ENCODE measurements at places on chromosomes 3 and 15. TPM values are rescaled to one million over a fixed set of nuclear protein-coding genes. Genes with fewer than 3 reads are reported as not detected.

- DNase-seq = no peak
These were observed 15.3 kb upstream of the FAM3D start for GRCh38 chr3:58681863-58682262.

DNA sequence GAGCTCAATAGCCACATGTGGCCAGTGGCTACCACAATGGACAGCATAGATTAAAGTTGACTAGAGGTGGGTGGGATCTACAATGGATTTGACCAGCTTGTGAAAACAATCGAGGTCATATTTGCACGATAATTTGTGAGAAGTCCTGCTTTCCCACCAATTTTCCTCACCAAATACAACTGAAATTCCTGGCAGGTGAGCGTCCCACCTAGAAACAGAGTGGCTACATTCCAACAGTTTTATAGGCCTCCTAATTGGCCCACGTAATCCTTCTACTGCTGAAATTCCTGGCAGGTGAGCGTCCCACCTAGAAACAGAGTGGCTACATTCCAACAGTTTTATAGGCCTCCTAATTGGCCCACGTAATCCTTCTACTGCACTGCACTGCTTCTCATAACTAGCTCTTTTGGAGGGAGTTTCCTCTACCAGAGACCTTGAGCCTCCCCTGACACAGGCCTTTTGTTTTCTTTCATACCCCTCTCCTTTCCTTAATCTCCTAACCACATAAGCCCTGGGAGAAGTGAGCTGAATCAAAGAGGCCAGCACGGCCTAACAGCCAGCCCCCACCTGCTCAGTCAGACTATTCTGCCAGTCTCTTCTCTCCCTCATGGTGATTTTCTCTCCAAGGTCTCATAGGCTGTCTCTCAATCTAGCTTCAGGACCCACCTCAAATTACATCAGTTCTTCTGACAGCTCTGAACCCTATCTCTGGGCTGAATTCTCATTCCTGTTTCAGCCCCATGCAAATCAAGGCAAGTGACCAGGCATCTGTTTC lies 80.2 kb downstream of the BFSP2 start:
- peak; percentile 58 for DNase-seq

DNA sequence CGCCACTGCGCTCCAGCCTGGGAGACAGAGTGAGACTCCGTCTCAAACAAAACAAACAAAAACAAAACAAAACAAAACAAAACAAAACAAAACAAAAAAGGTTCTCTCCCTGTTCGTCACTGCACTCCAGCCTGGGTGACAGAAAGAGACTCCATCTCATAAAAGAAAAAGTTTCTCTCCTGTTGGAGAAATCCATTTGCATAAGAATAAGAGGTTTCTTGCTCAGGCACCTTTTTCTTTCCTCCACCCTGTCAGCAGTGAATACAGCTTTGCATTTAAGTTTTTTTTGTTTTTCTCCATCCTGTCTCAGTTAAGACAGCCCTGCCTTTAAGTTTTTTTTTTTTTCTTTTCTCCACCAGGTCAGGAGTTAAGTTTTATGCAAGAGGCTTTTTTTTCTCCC lies 109.5 kb downstream of the DPH6 start:
- DNase-seq = no peak

GRCh38 chr3:94615275-94616065 lies 552.6 kb downstream of the NSUN3 start:
- no peak for DNase-seq

DNA sequence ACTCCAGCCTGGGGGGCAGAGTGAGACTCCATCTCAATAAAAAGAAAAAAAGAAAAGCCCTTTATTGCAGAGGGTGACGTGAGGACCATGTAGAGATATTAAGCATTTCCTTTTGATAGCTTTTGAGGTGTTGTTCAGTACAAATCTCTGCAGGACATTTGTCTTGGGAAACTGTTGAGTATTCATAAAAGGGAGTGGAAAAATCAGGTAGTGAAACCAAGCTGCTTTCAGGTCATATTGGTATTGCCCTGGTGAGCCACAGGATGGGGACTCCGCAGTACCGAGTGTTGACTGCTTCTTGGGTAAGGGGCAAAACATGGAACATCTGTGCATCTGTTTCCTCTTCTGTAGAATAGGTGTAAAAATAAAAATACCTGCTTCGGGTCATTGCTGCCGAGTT lies 9.9 kb downstream of the ITPR1 start:
- DNase-seq = no peak

DNA sequence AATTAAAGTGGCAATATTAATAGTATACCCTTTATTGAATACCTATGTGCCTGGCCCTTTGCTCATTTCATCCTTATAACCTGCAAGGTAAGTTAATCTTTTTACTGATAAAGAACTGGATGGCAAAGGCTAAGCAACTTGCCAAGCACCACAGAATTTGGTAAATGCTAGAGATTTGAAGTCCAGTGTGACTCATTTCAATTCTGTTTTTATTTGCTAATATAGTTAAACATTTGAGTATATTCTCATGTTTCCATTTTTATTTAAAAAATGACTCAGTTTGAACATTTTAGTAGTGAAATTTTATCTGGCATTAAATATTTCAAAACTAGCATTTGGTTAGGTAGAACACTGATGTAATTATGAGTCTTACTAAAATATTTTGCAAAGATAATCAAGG lies 11.3 kb downstream of the PFN2 start:
- no peak for DNase-seq

GRCh38 chr15:43991206-43991605 lies 164.4 kb downstream of the WDR76 start:
- DNase-seq = no peak

DNA sequence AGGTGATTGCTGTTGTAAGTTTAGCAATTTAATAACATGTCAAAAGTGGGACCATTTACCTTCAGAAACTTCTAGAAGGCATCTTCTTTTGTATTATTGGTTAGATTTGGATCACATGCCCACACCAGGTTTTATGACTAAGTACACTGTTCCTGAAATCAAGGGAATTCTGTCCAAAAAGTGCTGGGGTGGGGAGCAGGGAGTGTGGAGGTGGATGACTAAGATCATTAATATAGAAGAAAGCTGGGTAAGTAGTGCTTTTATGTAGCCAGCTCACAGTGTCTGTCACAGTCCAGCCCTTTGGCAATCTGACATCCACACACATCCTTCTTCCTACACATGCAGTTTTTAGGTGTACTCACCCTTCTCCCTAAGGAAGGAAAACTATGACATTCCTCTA lies 120.0 kb downstream of the TMCO5A start:
- DNase-seq = no peak

DNA sequence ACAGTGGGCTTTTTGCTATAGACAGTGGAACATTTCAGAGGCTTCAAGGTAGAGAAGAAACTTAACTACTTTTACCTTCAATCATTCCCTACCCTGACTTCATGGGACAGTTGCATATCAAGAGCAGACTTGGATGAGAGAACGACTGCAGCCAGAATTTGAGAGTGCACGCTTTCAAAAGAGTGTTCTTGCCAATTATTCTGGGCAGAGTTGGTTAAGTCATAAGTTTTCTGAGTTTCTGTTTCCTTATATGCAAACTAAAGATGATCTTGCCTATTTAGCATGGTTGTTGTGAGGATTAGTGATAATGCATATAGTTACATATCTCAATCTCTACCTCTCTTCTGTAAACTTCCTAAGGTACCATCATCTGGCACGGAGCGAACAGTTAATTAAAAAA lies 7.6 kb downstream of the SLC9A9 start:
- no peak for DNase-seq

DNA sequence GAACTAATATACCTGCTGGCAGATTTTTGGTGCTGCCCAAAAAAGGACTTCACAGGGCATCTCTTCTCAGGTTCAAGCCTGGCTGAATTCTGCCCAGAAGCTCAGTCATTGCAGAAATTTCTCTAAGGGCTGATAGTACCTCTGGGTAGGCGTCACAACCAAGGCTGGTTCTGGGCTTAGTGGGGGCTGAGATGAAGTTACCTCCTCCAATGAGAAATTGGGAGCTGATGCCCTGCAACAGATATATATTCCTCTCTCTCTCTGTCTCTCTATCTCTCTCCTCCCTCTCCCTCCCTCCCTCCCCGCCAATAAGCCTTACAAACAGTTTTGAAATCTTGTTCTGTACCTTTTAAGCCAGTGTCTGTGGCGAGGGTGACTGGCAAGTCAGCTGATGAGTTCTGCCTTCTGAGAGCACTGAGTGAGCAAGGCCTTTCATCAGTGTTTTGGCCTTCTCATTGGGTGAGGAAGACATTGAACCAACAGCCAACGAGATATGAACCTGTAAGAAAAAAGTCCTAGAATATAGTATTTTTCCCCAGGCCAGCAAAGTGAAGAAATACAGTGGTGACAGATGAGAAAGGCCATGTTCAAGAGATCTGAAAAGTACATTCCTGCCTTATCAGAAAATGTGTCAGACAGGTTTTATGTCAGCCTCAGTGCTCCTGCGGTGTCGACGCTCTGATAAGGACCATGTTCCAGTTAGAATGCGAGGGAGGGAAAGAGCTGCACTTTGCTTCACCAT lies 45.5 kb downstream of the TMEM39A start:
- no peak for DNase-seq

DNA sequence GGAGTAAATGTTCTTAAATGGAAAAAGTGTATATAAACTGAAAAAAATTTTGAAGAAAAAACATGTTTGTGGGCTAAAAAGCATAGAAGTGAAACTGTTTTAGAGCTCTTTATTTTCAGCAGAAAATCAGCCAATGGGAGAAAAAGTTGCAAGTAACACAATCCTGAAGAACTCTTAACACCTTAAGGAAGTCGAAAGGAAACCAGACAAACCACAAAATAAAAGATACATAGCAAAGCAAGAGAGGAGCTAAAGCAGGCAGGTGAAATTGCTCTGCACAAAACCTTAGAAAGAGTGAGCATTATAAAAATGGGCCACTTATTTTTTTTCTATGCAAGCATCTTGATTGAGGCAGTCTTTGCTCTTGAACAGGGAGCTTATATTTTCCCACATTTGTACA lies 300.5 kb downstream of the RAP2B start:
- no peak for DNase-seq

DNA sequence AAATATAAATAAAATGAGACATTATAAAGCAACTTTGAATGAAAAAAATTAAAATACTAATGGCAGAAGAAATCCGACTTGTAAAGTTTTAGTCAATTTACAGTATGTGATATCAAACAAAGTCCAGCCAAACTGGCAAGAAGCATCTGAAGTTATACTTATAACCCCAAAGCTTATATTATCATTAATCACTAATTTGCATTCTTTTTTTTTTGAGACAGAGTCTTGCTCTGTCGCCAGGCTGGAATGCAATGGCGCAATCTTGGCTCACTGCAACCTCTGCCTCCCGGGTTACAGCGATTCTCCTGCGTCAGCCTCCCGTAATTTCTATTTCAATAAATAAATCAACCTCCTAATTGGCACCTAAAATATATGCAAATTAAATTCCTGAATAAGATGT lies 80.1 kb downstream of the AQR start:
- no peak for DNase-seq

GRCh38 chr3:83226751-83227150 lies 1465.3 kb upstream of the GBE1 start:
- no peak for DNase-seq

GRCh38 chr15:101250873-101251829 lies 697 bp downstream of the CHSY1 start:
- peak; percentile 83 for DNase-seq

DNA sequence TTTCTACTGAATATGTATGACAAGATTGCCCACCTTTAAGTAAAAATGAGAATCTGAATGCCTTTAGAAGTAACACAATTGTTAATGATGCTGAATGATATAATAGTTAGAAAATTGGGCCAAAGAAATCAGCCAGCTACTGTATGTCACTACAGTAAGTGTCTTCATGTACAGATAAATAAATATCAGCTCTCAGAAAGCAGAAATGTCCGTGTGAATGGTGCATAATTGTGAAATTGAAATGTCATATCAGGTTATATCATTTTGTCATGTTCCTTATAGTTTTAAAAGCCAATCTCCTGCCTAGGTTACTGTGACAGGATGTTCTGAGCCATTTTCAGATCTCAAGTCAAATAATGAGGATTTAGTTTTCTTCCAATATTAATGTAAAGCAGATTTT lies 90.6 kb upstream of the SNTN start:
- no peak for DNase-seq

GRCh38 chr3:47849699-47850563 lies 47.0 kb downstream of the DHX30 start:
- DNase-seq = peak; percentile 73

DNA sequence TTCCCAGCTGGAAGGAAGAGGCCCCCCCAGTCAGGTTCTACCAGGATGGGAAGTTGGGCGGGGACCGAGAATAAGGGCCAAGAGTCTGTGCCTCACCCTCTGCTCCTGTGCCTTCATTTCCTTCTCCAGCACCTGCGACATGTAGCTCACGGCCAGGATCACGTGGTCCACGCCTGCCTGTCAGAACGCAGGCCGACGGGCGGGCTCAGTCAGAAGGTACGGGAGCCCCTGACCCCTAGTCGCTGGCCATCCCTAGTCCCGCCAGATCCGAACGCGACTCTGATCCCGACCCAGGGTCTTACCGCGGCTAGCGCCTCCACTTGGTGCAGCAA lies 489 bp downstream of the GMPPB start:
- DNase-seq = peak; percentile 92

Gene HIGD2B
- total RNA-seq = not detected

Gene STX19
- not detected for total RNA-seq

Gene C2CD4A
- 5.3 TPM for total RNA-seq

Gene LRRC31
- 0.76 TPM for total RNA-seq

Gene ZFAND6
- total RNA-seq = 72.3 TPM

Gene TADA3
- total RNA-seq = 65.1 TPM

Gene KCNMB2
- total RNA-seq = 4.4 TPM

Gene GNAT1
- total RNA-seq = not detected

Gene SLC27A2
- total RNA-seq = 26.5 TPM

Gene CERS3
- 0.31 TPM for total RNA-seq

All from kidney (tissue), 22 donors.